Thyroid gland (tissue), 4 donors: ENCODE measurements at places on chromosomes 12 and 14.

DNA sequence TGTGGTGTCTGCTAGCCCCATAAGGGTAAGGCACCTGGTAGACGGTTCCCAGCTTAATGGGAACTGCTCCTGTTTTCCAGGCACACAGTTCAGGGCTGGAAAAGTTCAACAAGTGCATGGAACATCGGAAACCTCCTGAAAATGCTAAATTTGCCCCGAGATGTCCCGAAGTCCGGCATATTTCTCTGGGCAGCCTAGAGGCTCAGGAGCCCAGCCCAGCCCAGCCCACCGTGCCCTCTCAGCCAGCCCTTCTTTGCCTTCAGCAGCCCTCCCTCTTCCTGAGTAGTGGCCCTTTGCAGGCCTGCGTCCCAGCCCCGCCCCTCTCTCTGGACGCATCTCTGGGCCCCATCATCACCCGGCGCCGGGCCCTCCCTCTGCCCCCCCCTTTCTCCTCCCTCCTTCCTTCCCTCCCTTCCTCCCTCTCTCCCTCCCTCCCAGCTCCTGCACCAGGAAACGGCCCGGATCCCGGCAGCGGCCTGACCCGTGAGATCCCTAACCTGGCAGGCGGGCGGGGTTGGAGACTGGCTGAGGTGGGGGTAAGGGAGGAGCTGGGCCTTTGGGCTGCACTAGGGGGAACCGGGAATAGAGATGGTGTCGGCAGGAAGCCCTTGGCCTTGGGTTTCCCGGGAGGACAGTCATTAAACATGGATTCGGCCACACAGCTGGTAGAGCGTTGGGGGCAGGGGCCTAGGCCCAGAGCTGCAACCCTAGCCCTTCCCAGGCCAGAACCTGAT is at the start of gene BCL2L2:
TSS of gene BCL2L2 (plus strand) at position 422 of the 734 bp plus-strand sequence. CDS start 935 bp downstream, outside the sequence.
- peak; percentile 96 for DNase-seq

DNA sequence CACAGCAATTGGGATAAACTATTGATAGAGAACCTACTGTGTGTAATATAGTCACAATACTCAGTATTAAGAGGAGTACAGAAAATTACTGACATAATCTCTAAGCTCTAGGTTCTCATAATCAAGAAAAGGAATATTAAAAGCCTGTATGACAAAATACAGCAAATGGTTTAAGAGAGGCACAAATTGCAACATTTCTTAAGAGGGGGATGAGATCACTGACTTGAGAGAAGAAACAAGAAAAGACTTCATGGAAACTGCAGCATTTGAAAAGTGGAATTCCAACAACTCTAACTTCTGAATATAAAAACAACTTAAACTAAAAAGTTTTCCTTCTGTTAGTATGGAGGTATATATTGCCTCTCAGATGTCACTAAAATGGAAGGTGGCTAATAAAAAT is 89.7 kb downstream of the NUMB start:
- DNase-seq: no peak

GRCh38 chr12:52254965-52255751 is 19.3 kb upstream of the KRT86 start:
- DNase-seq: no peak

- no peak for DNase-seq
Observed at GRCh38 chr14:22266142-22266442, 322.9 kb downstream of the DAD1 start.

DNA sequence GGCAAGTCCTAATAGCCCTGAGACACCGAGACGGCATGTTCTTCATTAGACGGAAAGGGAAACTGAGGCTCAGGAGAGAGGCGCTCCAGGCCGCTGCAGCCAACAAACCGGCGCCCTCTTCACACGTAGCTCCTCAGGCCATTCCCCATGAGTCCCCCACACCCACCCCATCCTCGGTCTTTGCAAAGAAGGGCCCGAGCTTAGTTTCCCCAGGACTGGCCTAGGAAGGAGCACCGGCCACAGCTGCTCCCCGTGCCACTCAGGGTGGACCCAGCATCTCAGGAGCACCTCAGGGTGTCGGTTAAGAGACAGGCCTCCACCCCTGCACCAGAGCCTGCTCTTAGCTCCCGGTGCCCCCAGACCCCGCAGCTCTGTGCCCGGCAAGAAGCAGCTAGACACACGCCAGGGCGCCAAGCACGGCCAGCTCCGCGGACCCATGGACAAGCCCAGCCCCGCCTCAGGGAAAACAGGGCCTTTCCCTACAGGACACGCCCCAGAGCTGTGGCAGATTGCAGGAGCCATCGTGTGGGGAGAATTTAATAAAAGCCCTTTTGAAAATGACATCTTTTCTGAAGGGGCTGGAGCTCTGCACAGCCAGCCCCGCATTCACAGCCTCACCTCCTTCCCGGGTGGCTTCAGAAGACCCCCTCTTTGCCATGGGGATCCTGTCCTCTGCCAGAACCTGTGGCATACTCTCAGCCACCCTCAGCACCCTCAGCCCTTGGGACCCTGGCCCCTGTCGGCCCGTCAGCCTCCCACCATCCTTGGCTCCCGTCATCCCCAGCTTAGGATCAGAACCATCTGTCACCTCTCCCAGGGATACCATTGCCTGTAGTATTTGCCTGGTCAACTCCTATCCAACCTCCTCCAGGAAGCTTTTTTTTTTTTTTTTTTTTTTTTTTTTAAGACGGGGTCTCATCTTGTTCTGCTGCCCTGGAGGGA is 59.7 kb downstream of the LGMN start:
- DNase-seq: no peak

GRCh38 chr14:63949696-63950095 is 96.9 kb downstream of the SYNE2 start:
- no peak for DNase-seq

- DNase-seq: no peak
Observed at GRCh38 chr14:75389679-75390078, 38.1 kb upstream of the JDP2 start.

GRCh38 chr14:104373055-104373854 is 206.3 kb upstream of the C14orf180 start:
- DNase-seq: no peak

GRCh38 chr14:100323942-100324307 is 786 bp downstream of the SLC25A47 start:
- no peak for DNase-seq

GRCh38 chr12:27924350-27925135 is 48.0 kb downstream of the PTHLH start:
- no peak for DNase-seq

DNA sequence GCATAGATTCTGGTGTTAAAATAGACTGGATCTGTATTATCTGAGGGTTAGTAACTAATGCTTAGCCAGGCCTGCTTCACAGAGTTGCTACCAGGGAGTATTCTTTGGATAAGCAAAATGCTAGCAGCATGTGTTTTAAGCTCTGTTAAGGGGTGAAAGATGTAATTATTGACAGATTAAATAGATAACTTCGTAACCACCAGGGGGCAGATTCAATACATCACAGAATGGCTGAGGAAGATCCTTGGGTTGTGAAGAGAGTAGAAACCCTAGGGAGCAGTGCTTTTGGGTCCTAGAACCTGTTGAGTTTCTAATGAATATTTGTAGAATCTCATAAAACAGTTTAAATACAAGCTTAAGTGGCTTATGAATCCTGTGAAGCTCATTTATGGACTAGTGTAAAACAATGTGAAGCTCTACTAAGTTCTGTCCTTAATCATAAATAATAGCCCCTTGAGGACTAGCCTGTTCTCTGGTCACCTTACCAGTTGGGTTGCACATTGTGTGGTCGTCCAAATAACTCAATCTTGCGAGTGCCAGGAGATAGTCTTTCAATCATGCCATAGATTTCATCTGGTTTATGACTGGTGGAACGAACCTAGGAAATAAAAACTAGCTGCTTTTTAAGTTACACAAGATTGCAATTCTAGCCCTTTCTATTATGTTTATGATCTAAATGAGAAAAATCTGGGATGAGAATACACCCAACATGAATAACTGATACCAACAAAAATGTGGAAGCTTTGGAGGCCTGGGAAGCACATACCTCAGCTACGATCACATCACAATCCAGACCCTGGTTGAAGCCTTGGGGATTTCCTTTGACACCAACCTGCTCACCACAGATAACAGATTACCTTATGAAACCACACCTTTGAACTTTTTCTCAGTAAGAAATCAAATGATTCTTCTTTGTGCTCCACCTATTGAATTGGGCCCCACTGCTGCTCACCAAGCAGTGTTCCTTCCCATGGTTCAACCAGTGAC is 12.3 kb downstream of the METTL3 start:
- DNase-seq: peak; percentile 9

DNA sequence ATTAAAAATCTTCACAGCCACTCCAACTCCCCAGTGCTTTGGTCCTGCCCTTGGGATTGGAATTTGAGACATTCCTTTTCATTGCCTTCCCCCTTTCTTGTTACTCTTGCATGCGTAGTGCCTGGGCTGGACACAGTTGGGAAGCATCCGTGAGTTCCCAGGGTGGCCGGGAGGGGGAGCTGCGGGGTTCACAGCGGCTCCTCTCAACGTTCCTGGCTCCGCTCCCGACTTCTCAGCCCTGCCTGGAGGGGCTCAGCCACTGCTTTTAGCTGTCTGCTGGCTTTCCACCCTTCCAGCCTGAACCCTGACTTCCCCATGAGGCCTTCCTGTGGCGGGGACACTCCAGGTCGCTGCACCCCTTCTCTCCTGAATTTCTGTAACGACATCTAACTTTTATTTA is 3.2 kb downstream of the TEX52 start:
- DNase-seq: peak; percentile 92

DNA sequence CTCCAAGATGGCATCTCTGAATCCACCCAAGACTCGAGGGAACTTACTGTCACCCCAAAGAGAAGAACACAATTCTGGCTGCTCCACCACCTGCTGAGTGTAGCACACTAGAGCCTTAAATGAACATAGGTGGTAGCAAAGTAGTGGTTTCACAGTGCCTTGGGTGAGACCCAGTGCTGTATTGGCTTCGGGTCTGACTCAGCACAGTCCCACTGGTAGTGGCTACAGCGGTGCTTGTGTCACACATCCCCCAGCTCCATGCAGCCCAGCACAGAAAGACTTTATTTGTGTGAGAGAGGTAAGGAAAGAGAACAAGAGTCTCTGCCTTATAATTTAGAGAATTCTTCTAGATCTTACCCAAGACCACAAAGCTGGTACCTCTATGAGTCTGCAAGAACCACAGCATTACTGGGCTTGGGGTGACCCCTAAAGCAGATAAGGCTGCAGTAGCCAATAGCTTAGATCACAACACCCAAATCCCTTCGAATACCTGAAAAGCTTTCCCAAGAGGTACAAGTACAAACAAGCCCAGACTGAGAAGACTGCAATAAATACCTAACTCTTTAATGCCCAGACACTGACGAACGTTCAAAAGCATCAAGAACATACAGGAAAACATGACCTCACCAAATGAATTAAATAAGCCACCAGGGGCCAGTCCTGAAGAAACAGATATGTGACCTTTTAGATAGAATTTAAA is 83.3 kb upstream of the SLC38A4 start:
- no peak for DNase-seq

DNA sequence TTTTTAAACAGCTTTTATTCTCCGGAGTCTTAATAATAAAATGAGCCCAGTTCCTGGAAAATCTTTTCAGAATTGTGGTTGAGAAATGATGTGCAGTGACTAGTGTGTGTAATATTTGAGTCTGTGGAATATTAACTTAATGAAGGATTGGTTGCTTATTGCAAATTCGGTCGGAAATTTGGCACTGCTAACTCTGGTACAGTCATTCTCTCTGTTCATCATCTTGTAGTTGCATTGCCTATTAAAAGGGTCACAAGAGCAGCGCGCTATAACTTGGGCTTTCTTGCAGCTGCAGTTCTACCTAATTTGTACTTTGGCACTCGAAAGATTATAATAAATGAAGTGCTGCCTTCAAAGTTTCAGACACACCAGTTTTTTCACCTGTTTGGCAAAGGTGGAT is 146.0 kb downstream of the FLRT2 start:
- DNase-seq: no peak

DNA sequence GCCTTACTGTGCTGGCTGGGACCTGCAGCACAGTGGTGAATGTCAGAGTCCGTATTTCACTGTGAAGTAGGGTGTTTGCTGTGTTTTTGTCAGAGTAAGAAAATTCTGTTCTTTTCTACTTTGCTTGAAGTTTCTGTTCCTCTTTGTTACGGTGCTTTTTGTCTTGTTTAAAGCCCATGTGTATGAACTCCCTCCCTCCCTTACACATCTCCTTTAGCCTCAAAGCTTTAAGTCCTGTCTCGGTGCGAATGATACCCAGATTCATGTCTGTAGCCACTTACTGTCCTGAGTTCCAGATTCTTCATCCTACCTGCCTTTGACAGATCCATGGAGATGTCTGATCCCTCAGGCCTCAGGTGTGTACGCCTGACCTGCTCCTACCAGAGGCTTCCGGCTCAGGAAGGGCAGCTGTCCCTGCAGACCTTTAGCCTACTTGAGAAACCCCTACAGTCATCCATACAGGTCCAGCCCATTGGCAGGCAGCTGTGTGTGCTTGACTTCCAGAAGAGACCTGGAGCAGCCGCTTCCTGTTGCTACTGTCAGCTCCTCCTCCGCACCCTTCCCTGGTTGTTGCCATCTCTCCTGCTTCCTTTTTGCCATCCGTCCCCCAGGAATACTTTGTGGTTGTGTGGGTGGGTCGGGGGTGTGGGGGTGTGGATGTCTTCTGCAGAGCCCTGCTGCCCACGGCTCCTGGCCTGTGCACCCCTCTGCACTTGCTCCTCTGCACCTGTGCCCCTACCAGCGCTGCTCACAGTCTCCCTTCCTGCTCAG is 72.9 kb downstream of the DDX51 start:
- DNase-seq: no peak

- no peak for DNase-seq
Observed at GRCh38 chr14:51576117-51576430, 75.6 kb upstream of the FRMD6 start.

DNA sequence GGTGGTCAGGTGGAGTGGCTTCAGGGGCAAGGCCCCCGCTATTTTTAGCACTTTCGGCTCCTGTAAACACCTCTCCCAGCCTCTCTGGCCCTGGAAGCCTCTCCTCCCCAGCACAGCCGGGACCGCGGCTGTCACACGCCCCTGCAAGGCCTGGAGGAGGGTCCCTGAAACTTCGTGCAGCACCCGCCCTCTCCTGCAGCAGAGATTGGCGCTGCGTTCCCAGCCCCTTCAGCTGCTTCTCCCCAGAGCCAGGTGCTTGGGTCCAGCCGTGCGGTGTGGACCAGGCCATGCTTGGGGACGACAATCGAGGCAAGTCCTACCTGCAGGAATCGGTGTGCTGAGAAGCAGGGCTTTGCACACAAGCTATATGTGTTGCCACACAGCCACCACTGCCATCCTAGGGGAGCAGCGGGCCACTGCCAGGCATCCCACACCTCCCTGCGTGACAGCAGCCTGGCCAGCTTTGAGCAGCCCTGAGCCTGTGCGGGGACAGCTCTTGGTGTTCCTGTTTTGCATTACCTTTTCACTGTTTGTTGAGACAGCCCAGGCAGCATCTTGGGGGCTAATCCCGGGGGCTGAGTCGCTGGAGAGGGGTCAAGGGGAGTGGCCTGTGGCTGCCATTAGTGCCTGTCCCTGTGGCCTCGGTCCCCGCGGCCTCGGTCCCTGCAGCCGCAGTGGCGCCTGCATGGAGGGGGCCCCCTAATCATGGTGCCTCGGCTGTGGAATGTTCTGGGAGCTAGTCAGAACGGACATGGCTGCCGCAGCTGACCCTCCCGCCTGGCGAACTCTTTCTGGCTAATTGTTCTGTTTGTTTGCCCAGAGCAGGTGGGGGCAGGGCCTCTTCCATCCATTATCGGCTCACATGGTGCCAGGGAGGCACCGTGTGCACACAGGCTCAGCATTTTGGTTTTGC is 27.6 kb upstream of the TRAF3 start:
- no peak for DNase-seq
